Hippocampal formation (tissue), 2 donors: ENCODE measurements at places on chromosomes 6 and 20.
A peak's percentile ranks its signal among the peaks of the same experiment; 100 is the strongest.

DNA sequence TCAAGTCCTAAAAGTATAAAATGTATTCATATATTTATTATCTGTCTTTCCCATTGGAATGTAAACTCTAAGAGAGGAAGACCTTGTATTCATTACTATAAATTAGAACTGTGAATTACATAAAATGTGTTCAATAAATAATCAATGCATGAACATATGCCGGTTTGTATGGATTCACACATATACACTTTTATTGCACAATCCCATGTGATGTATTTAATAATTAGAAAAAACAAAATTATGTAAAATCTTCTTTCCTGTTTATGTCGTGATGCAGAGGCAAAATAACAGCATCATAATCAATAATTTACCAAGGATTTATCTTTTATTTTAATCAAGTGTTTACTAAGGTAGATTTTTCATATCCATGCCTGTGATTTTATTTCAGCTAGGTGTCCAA, 240.5 kb downstream of the KHDRBS2 start:
- no peak for DNase-seq

DNA sequence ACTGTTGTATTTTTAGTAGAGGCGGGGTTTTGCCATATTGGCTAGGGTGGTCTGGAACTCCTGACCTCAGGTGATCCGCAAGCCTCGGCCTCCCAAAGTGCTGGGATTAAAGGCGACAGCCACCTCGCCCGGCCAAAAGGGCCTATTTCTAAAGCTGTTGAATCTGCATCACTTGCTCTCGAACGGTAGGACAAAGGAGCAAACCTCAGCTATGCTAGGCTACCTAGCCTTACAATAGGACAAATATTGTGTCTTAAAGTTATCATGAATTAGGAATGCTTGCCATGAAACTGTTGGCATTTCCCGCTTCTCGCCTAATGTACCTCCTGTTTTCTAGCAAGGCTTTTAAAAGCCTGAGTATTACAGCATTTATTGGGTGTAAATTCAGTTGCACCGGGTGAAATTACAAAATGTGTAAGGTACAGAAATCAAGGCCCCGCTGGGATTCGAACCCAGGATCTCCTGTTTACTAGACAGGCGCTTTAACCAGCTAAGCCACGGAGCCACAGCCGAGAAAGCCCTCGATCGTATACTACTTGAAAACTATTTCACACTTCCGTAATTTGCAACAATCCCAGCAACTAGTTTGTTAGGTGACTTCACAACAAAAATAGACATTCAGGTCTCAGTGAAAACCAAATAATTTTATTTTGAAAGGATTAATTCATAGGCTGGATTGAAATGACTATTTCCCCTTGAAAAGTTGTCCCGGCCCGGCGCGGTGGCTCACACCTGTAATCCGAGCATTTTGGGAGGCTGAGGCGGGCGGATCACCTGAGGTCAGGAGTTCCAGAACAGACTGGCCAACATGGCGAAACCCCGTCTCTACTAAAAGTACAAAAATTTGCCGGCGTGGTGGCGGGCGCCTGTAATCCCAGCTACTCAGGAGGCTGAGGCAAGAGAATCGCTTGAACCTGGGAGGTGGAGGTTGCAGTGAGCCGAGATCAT, 211.6 kb upstream of the ZNF184 start:
- DNase-seq, result no peak

DNA sequence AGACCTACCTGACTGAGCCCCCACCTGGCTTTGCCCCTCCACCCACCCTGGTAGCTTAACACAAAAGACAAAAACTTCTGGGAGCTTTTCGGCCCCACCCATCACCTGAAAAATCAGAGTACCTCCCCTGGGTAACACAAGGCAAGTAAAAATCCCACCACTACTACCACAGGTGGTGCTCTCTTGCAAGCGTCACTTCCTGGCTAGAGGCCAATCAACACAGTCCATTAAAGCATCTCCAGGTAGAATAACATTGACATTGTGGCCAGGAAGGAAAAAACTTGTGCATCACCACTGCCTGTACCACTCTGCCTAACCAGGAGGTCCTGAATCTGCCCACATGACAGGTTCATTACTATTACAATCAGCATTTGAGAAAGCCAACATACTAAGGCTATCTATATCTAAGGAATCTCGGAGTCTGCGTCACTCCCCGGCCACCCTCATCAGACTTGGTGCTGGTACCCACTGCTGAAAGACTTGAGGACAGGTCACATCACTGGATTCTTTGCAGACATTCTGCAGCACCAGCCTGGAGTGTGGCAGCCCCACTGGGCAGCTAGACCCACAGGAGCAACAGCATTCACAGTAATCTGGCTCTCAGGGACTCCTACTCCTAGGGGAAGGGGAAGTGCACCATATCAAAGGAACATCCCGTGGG, 125.9 kb downstream of the CDK19 start:
- DNase-seq, result no peak

GRCh38 chr6:159520002-159520401, 173.0 kb downstream of the SOD2 start:
- DNase-seq, result no peak

DNA sequence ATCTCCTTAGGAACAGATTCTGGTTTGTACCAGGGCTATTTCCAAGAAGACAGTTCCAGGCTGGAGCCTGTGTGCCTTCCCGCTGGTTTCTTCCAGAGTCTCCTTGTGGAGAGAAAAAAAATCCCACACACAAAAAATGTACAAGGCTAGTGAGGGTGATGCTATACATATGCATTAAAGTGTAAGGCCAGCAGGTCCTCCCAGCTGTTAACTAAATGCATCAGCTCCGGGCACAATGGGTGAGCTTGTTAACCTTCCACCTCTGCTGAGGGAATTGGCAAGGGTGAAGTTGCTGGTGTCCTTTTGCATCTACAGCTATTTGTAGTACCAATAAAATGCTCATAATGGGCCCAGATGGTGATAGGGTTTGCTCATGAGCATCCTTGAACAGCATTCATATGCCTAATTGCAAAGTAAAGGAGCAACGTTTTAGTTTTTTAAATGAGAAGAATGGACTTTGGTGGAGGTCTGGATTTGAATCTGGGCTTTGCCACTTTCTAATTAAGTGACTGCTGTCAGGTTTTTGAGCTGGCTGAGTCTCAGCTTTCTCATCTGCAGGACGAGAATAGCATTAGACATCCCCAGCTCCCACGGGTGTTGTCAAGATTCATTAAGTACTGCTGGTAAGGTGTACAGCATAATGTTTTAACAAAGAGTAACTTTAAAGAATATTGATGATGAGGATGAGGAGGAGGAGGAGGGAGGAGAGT, 361.8 kb downstream of the QKI start:
- DNase-seq, result no peak

- DNase-seq, result no peak
Observed at GRCh38 chr20:311609-312008, 13.7 kb upstream of the SOX12 start.

DNA sequence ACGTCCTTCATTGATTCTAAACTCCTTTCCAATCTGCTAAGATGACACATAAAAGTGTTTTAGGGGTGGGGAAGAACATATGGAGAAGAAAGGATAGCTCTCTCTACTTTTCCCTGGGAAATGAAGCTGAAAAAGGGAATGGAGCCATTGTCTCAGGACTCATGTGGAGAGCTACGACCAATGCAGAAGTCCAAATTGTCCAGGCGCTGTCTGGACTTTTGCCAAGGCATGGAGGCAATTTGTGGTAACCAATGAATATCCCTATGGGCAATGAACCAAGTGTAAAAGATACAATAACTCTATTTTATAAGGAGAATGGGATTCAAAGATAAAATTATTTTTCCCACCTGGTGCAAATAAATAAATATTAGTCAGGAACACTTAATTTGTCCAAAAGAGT, 16.1 kb downstream of the FBXL4 start:
- DNase-seq, result no peak

GRCh38 chr20:33847006-33847405, 35.9 kb downstream of the CHMP4B start:
- no peak for DNase-seq

- no peak for DNase-seq
Observed at GRCh38 chr6:154487367-154488247, 22.9 kb downstream of the CNKSR3 start.

DNA sequence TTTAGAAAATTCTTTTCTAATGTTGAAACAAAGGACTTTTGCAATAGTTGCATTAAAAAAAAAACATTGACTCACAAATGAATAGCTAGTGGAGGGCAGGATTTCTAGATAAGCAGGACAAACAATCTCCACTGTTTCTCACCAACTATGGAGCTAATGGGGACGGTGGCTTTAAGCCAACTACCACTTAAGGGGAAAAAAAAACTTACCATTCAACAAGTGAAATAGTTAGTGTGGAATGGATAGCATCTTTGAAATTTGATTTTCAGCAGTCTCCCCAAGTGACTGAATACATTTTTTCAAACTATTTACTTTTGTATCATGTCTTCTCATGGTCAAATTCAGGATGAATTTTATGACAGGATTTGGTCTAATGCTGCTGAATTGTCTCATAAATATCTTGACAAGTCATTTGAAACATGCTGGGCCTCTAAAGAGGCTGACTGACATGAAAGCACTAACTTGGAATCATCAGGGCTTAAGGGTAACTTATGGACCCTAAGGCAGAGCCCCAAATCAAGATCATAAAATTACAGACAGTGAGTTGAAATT, 100.5 kb downstream of the EYA4 start:
- no peak for DNase-seq

DNA sequence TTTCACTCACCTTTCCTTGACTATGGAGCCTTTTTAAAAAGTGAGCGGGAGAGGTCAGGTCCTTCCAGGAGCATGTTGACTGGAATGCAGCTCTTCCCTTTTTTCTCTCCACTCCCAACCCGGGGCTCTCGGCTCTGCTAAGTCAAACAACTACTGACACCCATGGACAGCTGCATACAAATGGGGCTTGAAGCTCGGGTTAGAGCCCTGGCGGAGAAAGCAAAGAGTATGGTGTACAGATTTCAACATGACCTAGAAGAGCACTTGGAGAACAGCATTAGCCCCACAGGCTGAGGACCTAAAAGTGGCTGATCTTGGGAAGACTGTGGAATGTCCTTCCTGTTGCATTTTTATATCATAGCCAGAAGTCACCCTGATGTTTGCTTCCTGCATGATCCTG, 162.0 kb upstream of the STMND1 start:
- DNase-seq, result no peak

DNA sequence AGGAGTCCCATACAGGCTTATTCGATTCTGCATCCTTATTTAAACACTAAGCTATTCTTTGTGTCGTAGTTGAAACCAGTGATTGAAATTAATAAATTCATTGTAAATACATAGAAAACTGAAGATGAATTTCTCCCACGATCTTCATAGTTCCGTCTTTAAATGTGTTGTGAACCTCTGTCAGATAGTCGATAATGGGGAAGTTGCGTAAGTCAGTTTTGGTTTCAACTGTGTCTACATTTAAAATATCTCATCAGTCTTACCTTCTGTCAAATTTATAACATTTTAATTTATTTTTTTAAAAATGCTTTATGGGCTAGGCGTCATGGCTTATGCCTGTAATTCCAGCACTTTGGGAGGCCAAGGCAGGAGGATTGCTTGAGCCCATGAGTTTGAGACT, 12.7 kb downstream of the STX11 start:
- no peak for DNase-seq

- DNase-seq, result no peak
Observed at GRCh38 chr6:121619987-121620740, 184.7 kb downstream of the GJA1 start.

- no peak for DNase-seq
Observed at GRCh38 chr6:160273196-160273595, 14.6 kb upstream of the SLC22A2 start.

- no peak for DNase-seq
Observed at GRCh38 chr6:156650896-156651390, 126.2 kb upstream of the ARID1B start.

DNA sequence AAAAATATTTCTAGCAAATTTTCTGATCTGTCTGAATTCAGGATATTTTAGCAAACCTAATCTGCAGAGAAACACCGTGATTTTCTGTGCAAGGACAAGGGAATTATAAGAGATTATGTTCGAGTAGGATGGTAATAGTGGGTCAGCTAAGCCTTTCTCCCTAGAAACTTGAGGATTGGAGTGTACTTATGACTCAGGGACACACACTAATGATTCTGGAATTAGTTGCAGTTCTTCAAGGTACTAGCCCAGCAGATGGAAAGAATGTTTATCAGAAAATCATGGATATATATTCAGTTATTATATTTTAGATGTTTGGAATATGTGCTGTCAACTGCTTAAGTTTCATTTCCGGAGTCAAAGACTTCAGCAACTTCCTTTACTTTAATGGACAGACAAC, 177.1 kb upstream of the MAP3K7 start:
- no peak for DNase-seq

- no peak for DNase-seq
Observed at GRCh38 chr6:2951728-2952127, 19.6 kb downstream of the SERPINB6 start.

- no peak for DNase-seq
Observed at GRCh38 chr6:99254616-99255550, 94.6 kb downstream of the FAXC start.

DNA sequence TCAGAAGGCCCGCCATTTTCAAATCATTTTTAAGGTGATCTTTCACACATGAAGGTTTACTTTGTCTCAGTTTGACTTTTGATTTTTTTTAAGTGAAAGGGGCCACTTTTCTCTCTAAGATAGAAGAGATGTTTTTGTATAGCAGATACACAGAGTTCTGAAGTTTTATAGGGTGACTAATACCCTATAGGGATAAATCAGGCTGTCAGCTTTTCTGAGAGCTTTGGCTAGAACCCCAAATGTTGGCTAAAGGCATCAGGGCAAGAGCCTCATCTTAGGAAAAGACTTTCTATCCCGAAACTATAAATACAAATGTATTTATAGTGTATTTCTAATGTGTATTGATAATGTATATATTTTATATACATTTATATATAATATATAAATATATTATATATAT, 181.4 kb downstream of the TBX18 start:
- DNase-seq, result no peak

DNA sequence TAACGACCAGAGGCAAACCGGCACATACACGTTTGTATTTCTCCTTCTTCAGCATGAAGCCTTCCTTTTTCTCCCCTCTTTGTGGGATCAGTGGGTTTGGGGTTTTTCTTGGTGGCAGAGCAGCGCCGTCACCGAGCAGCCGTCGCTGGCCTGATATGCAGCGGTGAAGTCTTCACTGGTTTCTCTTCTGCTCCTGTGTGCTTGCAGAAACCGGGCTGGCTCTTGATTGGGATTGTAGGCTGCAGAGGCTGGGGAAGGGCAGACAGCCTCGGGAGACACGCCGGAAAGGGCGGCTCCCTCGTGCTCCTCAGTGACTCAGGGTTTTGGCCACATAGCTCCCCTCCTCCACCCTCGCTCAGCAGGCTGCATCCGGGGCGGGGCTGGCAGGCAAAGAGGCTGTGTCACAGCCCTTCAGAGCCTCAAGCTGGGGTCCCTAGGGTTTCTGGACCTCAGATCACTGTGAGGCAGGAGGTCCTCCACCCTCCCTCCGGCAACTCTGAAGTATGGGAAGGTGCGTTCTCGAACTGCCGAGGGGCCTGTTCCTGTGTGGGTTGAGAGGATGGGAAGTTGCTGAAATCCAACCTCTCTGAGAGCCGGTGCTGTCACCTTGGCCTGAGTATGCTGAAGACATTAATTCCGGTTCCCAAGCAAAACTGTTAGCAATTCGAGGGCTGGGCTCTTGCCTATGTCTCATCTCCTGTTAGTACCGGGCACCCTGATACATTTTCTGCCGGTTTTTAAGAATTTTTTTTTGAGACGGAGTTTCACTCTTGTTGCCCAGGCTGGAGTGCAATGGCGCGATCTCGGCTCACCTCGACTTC, 24.2 kb downstream of the NQO2 start:
- DNase-seq, result peak; percentile 31

- DNase-seq, result no peak
Observed at GRCh38 chr6:167100241-167100674, 22.6 kb upstream of the CCR6 start.
